ENCODE measurements at places on chromosomes 12 and 14.

- no peaks in the 10 kb centered on the region for H3K4me1 ChIP-seq
- H3K27ac ChIP-seq: no peak overlapping the region
- no peak overlapping the region for H3K4me3 ChIP-seq
- peaks cover 15% of the 10 kb centered on the region for H3K27me3 ChIP-seq
- H3K36me3 ChIP-seq: no peaks in the 10 kb centered on the region
Observed at GRCh38 chr14:95327558-95328374, 8.1 kb upstream of the CLMN start.

DNA sequence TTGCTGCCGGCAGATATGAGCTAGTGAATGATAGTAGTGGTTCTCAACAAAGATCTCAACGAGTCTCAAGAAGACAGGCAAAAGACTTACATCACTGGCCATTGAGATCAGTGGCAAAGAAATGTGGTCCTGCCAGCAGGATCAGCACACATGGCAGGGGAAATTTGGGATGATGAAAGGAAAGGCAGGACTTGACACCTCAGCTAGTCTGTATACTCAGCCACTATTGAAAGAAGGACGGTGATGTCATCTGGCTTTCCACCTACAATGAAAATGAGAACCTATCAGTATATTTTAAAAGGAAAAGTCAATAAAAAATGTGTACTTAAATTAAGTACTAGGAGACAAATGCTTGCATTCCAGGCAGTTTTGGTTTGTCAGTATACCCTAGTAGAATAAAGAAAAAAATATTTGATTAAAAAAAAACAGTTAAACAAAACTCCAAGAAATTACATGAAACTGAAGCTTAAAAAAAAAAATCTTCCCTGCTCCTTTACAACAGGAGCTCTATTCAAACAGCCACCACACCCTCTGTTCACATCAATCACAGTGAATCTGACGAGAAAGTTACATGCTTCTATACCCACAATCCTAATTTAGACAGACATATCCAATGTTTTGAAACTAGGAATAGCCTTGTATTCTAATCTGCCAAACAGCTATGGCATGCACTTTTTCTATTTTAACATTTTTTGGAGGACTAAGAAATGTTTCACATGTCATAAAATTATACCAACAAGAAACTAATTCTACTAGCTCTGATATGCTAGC is 34.9 kb downstream of the RAD9B start:
- no peak overlapping the region for H3K27ac ChIP-seq
- peaks cover 49% of the 10 kb centered on the region for H3K36me3 ChIP-seq
- peaks cover 22% of the 10 kb centered on the region for H3K4me1 ChIP-seq
- DNase-seq: no peak
- H3K4me3 ChIP-seq: no peak overlapping the region

- no peaks in the 10 kb centered on the region for H3K36me3 ChIP-seq
- no peak overlapping the region for H3K4me3 ChIP-seq
- H3K27me3 ChIP-seq: no peaks in the 10 kb centered on the region
- peak; percentile 32 for DNase-seq
- no peaks in the 10 kb centered on the region for H3K4me1 ChIP-seq
Observed at GRCh38 chr12:124109760-124110159, 136.7 kb downstream of the ZNF664 start.

- no peaks in the 10 kb centered on the region for H3K27me3 ChIP-seq
- H3K27ac ChIP-seq: peak overlapping the region; percentile 67
- H3K4me1 ChIP-seq: peaks cover 30% of the 10 kb centered on the region
- DNase-seq: no peak
- no peak overlapping the region for H3K4me3 ChIP-seq
Observed at GRCh38 chr12:105030820-105031807, 45.0 kb downstream of the NOPCHAP1 start.

- no peak for DNase-seq
- no peak overlapping the region for H3K4me3 ChIP-seq
- no peaks in the 10 kb centered on the region for H3K4me1 ChIP-seq
- no peaks in the 10 kb centered on the region for H3K36me3 ChIP-seq
Observed at GRCh38 chr12:73277971-73278370, 1005.8 kb downstream of the TRHDE start.

- DNase-seq: no peak
- no peaks in the 10 kb centered on the region for H3K4me1 ChIP-seq
- no peaks in the 10 kb centered on the region for H3K36me3 ChIP-seq
Observed at GRCh38 chr12:124302241-124302806, 7.4 kb downstream of the RFLNA start.

- no peaks in the 10 kb centered on the region for H3K36me3 ChIP-seq
- H3K4me3 ChIP-seq: peak overlapping the region; percentile 72
- peaks cover 18% of the 10 kb centered on the region for H3K4me1 ChIP-seq
- peaks cover 6% of the 10 kb centered on the region for H3K27me3 ChIP-seq
Observed at GRCh38 chr12:132560614-132561426, 49.6 kb downstream of the LRCOL1 start.

GRCh38 chr14:53796734-53797133 is 159.9 kb downstream of the BMP4 start:
- H3K4me1 ChIP-seq: no peaks in the 10 kb centered on the region
- no peaks in the 10 kb centered on the region for H3K27me3 ChIP-seq
- H3K36me3 ChIP-seq: no peaks in the 10 kb centered on the region

- H3K4me3 ChIP-seq: no peak overlapping the region
- H3K27me3 ChIP-seq: peaks cover 13% of the 10 kb centered on the region
- no peaks in the 10 kb centered on the region for H3K36me3 ChIP-seq
- no peak for DNase-seq
Observed at GRCh38 chr14:52926953-52927352, 23.9 kb downstream of the FERMT2 start.

GRCh38 chr12:31006416-31007152 is 67.1 kb upstream of the DDX11 start:
- H3K4me3 ChIP-seq: no peak overlapping the region
- no peaks in the 10 kb centered on the region for H3K27me3 ChIP-seq
- no peak for DNase-seq
- H3K36me3 ChIP-seq: no peaks in the 10 kb centered on the region
- no peaks in the 10 kb centered on the region for H3K4me1 ChIP-seq

DNA sequence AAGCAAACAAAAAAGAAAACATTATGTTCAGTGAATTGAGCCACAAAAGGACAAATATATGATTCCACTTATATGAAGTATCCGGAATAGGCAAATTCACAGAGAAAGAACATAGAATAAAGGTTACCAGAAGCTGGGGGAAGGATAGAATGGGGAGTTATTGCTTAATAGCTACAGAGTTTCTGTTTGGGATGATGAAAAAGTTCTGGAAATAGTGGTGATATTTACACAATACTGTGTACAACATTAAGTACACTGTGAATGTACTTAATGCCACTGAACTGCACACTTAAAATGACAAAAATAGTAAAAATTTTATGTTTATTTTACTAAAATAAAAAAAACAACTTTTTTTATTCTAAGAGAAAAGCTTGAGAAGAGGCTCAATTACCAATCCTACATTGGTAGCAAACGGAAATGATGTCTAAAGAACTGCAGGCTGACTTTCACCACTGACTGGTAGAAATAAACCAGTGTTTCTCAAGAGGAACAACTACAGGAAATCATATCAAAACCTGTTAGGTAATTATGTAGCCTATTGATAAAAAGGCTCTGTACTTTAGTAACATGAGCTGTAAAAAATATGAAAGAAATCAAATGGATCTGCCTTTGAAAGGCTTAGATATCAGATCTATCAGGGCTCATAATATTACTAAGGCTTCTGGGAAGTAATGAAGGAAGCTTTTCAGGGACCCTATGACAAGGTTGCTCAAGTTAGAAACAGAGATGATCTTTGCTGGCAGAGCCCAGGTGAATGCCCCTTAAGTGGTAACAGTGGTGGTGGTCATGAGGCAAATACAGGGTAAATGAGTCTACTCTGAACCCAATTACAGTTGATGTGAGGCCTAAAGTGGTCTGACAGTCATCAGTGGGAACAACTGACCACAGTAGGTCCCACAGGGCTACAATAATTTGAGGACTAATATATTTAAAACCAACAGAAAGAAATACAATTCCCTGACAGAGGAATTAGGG is 41.3 kb downstream of the BAZ1A start:
- H3K27me3 ChIP-seq: no peaks in the 10 kb centered on the region
- DNase-seq: no peak
- H3K27ac ChIP-seq: peak overlapping the region; percentile 63
- peaks cover 39% of the 10 kb centered on the region for H3K4me1 ChIP-seq
- peaks cover 26% of the 10 kb centered on the region for H3K36me3 ChIP-seq
- no peak overlapping the region for H3K4me3 ChIP-seq

- no peaks in the 10 kb centered on the region for H3K27me3 ChIP-seq
- H3K36me3 ChIP-seq: no peaks in the 10 kb centered on the region
- no peaks in the 10 kb centered on the region for H3K4me1 ChIP-seq
- no peak overlapping the region for H3K27ac ChIP-seq
Observed at GRCh38 chr14:53190938-53191337, 37.8 kb upstream of the DDHD1 start.

GRCh38 chr14:93548102-93548843 is 117.5 kb downstream of the UNC79 start:
- no peak overlapping the region for H3K27ac ChIP-seq
- H3K4me3 ChIP-seq: no peak overlapping the region
- DNase-seq: no peak
- H3K27me3 ChIP-seq: peaks cover 25% of the 10 kb centered on the region

DNA sequence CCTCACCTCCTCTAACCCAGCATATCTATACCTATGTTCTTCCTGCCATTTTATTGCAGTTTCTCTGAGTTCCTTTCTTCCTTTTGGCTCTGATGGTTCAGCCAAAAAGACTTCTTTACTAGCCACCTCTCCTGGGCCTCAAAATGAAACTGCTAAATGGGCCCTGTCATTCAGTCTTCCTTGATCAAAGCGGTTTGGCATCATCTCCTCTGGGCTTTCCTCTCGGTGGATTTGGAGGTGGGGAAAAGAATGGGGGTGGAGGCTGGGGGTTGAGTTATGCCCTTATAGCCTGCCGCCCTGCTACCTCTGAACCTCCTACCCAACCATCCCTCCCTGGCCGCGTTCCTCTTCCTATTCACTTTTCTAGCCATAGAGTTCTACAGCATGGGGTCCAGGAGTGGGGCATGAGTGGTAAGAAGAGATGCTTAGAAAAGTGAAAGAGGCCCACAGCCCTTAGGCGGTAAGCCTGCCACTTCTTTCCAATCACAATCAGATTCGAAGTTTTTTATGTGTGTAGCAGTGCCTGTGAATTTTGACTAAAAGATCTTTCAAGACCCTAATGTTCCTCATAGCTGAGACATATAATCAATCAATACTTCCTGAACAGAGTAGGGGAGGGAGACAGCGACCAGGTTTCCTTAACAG is 2.5 kb downstream of the AJUBA start:
- H3K27ac ChIP-seq: no peak overlapping the region
- peak overlapping the region; percentile 15 for H3K4me3 ChIP-seq
- peaks cover 24% of the 10 kb centered on the region for H3K27me3 ChIP-seq

DNA sequence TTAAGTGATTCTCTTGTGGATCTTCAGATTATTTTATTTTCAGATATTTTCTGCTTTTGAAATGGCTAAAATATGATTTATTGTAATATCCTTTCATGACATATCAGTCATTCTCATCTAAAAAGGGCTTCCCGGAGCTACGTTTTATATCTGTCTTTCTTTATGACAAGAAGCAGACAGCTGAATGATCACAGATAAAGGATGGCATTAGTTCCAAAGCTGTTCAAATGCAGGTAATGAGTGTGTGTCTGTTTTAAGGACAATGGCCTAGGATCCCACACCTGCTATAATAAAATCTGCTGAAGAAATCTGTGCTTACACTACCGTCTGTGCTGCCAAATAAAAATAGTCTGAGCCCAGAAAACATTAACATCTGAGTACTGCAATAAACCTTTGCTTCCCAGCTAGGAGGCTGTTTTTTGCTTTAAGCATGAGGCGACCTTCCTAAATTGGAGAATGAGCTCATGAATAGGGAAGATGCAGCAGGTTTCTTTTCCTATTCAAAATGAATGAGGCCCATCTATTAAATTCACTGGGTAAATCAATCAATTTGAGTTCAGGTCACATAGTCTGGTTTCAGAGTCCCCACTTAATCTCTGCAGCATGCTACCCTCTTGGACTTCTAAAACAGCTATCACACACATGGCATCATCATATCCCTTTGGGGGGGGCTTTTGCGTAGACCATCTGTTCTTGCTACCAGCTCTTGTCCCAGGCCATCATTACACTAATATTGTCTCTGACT is 498.5 kb downstream of the NELL2 start:
- H3K27me3 ChIP-seq: no peaks in the 10 kb centered on the region
- DNase-seq: no peak
- no peak overlapping the region for H3K27ac ChIP-seq
- no peaks in the 10 kb centered on the region for H3K36me3 ChIP-seq
- no peak overlapping the region for H3K4me3 ChIP-seq

DNA sequence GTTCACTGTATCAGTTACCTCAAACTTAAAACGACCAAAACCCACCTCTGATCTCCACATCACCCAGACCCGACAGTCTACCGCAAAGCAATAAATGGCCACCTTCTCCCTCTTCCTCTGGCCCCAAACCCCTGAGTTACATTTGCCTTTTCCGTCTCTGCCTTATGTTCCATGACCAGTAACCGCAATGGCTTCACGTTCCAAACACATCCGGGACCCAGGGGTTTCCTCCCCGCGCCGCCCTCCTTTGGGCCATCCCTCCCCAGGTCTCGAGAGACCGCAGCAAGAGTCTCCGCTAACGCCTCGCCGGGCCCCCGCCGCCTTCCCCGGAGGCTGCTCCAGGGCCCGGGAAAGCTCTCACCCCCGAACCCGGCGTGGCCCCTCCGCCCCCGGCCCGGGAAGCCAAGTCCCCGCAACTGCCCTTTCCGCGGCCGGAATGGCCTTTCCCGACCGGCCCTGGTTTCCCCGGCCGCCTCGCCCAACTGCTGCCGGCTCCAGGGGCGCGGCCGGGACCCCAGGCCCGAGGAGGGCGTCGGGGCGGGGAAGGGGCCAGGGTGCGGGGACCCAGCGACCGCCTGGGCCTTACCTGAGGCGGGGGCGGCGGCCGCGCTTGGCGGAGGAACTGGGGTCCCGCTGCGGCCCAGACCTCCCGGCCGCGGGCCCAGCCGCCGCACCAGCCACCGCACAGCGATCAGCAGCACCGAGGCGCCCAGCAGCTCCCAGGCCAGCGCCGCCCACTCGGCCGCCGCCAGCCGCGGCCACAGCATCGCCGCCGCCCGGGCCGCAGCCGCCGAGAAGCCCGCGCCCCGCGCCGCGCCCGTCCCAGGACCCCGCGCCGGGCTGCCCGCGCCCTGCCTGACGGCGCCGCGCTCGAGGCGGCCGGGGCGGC is at the start of gene ANKLE2:
Gene ANKLE2 (minus strand): TSS at position 801 of the 889 bp plus-strand sequence. CDS start 34 bp downstream, at position 767.
- H3K27ac ChIP-seq: peak within 1 kb of the TSS; percentile 93
- peak within 1 kb of the TSS; percentile 86 for H3K4me3 ChIP-seq
- H3K36me3 ChIP-seq: peaks cover 36% of the 10 kb centered on the region
- no peaks in the 10 kb centered on the region for H3K27me3 ChIP-seq
